SIG-M5 (cell line): ENCODE measurements at places on chromosomes 12 and 14.

DNA sequence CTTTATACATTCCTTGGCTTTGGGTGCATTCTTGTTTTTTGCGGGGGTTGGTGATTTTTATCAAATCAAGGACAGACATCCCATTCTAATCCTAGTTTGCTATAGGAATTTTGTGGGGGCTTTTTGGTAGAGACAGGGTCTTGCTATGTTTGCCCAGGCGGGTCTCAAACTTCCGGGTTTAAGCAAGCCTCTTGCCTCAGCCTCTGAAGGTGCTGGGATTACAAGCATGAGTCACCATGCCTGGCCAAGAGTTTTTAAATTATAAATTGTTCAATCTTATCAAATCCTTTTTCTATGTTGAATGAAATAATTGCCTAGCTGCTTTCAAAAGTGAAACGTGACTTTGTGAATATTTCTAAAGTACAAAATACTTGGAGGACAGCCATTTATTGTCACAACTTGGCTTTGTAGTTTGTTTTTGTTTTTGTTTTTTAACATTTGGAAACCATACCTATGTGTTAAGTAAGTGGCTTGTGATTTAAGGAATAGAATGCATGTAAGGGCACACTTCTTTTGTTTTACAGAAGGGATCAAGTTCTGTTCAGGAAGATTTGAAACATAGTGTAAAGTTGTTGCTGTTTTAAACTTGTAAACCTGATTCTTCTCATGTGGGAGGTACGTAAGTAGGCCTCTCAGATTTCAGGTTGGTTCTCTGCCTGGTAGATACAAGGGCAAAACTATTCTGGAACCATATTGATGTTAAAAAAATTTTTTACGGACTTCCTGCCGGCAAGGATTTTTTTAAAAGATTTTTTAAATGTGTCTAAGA is 13.4 kb downstream of the MARK3 start:
- no peak for DNase-seq

GRCh38 chr14:96275177-96276112 is 19.4 kb downstream of the BDKRB1 start:
- no peak for DNase-seq

DNA sequence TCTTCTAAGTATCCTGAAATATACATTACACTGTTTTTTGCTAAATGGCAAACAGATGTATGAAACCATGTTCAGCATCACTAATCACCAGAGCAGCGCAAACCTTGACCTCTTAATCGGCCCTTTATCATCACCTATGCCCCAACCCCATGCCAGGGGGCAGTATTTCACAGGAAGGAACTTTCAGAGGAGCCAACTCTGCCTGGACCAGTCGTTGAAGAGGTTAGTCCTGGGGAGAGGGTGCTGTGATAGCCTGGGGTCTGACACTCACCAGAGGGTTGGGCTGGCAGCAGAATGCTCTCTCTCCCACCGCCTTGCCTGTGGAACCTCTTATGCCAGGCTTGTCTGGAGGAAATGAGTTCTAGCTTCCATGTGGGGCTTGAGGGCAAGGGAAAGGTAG is 411.7 kb downstream of the TMEM117 start:
- DNase-seq = no peak

- no peak for DNase-seq
Observed at GRCh38 chr12:45093051-45093450, 42.2 kb upstream of the DBX2 start.

- no peak for DNase-seq
Observed at GRCh38 chr12:130909111-130909510, 37.2 kb downstream of the RAN start.

GRCh38 chr12:46917821-46918220 is 92.0 kb upstream of the SLC38A4 start:
- no peak for DNase-seq

DNA sequence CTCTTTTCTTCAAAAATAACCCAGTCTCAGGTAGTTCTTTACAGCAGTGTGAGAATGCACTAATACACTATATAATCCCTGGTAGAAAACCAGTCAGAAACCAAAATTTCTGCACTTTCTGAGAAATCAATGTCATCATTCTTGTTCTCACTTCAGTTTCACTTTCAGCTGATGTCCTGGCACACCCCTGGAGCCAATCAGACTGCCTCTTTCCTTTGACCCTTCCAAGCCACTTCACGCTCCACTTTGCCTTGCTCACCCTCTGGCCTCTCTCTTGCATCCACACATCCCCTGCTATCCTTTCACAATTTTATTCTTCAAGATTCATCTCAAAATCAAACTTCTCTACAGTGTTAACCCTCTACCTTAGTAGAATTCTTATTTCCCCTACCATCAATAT is 181.1 kb downstream of the ASCL1 start:
- DNase-seq = no peak

DNA sequence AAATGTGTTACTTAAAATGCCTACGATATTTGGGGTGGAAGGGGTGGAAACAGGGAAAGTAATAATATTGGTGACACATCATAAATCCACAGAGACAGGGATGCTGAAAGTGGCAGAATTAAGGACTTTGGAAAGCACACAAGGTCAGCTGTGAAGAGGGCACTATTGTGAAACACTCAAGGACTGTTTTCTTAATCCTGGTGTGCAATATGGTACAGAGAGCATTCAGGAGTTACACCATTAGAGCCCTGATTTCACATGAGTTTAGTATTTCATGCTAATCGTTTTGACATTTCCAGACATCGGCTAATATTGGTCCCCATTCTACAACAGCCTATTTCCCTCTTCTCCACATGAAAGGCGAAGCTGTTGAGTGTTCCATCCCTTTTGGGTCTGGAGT is 219.2 kb downstream of the MSRB3 start:
- no peak for DNase-seq
